ENCODE measurements at places on chromosomes 12 and 14. TPM values are rescaled to one million over a fixed set of nuclear protein-coding genes. Genes with fewer than 3 reads are reported as not detected.

DNA sequence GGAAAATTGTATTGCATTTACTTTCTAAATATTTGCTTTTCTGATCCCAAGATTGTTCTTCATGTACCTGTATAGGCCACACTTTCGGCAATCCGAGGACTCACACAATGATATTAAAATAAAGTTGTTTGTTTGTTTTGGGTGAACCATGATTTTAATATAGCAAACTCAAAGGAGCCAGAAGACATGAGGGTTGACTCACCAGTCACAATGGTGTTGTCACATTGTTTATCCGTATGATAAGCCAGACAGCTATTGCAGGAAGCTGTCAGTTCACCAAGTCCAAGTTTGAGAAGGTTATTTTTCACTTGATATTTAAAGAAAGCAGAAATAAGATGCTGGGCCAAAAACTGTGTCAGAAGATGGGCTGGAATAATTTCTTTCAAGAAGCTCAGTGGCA is 67.1 kb upstream of the CPM start:
- H3K27me3 ChIP-seq: no peaks in the 10 kb centered on the region
- no peak overlapping the region for H3K4me3 ChIP-seq
- no peak for DNase-seq
- H3K4me1 ChIP-seq: no peaks in the 10 kb centered on the region

COPS7A gene
- 52.1 TPM for total RNA-seq

ZBTB42 gene
- 11.4 TPM for total RNA-seq

RDH16 gene
- total RNA-seq: 0.59 TPM

TMEM119 gene
- 12.5 TPM for total RNA-seq

DNA sequence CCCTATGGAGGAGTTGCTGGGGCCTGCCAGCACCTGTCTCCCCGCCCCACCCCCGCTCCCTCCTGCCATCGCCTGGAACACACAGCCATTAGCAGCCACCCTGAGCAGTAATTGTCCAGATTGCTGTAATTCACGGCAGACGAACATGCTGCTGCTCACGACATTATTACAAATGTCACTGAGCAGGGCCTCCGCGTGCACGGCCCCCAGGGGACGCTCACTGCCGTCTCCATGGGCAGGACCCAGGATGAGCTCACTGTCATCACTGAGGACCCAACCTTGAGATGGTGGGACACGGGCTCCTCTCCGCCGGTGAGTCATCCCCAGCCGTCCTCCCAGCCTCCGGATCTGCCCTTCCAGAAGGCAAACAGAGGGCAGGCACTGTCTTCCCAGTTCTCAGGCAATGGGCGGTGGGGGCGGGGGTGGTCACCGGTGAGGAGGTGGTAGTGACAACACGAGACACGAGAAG is 100.4 kb downstream of the RFLNA start:
- no peak for DNase-seq
- no peaks in the 10 kb centered on the region for H3K36me3 ChIP-seq
- no peak overlapping the region for H3K4me3 ChIP-seq
- peaks cover 12% of the 10 kb centered on the region for H3K4me1 ChIP-seq
- H3K27me3 ChIP-seq: no peaks in the 10 kb centered on the region

DNA sequence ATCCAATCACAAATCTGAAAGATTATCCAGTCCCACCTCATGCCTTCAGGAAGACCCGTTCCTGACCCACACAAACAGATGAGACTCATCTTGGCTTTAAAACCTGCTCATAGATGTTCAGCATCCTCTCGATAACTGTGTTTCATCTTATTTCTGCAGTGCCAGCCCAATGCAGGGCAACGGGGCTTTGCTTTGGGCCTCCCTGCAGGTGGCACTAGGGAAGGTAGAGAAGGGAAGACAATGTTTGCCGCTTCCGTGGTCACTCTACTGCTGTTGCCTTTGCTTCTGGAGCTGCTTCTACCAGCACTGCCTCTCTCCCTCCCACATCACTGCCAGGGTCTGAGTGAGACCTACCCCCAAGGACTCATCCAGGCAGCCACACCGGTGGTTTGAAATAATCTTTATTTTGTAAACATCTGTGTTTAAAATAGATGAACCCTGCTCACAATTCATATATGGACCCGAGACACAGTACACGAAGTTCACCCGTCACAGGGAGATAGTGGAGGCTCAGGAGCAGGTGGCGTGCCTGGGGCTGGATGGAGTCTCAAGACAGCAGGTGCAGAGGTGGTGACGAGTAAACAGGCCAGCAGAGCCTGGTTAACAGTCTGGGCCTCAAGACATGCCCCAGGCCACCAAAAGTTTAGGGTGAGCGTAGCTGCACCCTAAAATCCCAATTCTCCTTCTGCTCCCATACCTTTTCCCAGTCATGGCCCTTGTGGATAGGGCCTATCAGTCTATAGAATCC is 3.1 kb upstream of the GPX2 start:
- no peaks in the 10 kb centered on the region for H3K36me3 ChIP-seq
- no peaks in the 10 kb centered on the region for H3K27me3 ChIP-seq
- no peak overlapping the region for H3K4me3 ChIP-seq
- no peaks in the 10 kb centered on the region for H3K4me1 ChIP-seq

DNA sequence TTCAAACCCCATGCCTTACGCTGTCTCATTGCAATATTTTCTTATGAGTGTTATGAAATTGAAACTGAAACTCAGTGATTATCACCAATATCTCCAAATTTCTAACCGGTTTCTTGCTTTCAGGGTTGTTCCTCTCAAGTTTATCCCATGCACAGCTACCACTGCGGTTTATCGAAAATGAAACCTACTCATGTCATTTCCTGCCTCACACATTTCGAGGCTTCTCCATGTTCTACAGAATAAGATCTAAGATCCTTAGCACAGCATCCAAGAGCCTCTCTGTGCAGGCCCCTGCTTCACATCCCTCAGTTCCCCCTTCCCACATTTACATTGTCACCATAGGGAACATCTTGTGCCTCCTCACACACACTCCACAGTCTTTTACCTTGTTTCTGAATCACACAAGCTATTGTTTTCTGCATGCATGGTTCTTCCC is 45.5 kb upstream of the FAR2 start:
- H3K4me1 ChIP-seq: no peaks in the 10 kb centered on the region
- no peak overlapping the region for H3K4me3 ChIP-seq
- H3K36me3 ChIP-seq: no peaks in the 10 kb centered on the region

- no peak overlapping the region for H3K4me3 ChIP-seq
- no peak overlapping the region for H3K27ac ChIP-seq
- peaks cover 20% of the 10 kb centered on the region for H3K27me3 ChIP-seq
Measured at GRCh38 chr12:107670999-107671643, 14.5 kb upstream of the PWP1 start.

MYF6 gene
- not detected for total RNA-seq

DNA sequence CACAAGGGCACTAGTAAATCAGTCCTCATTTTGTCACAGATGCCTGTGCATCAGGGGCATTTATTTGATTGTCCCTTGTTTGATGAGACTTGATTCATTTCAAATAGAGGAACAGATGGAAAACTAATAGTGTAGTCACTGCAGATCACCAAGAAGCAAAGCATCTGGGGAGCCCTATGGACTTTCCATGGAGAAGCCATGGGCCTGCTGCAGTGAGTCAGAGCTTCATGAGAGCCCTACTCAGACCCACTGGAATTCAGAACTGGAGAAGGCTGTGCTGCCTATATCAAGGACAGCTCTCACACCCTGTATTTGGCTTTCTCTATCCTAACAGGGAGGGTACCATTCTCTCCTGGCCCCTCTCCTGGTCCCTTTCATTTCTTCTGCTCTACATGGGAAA is 126.2 kb downstream of the GRIP1 start:
- no peaks in the 10 kb centered on the region for H3K4me1 ChIP-seq
- H3K36me3 ChIP-seq: no peaks in the 10 kb centered on the region
- no peak overlapping the region for H3K4me3 ChIP-seq
- no peak for DNase-seq

- H3K27ac ChIP-seq: no peak overlapping the region
- H3K4me1 ChIP-seq: no peaks in the 10 kb centered on the region
- H3K27me3 ChIP-seq: no peaks in the 10 kb centered on the region
Measured at GRCh38 chr12:99722690-99723486, 75.3 kb downstream of the GARIN6 start.

WIF1 gene
- 25.9 TPM for total RNA-seq

DNA sequence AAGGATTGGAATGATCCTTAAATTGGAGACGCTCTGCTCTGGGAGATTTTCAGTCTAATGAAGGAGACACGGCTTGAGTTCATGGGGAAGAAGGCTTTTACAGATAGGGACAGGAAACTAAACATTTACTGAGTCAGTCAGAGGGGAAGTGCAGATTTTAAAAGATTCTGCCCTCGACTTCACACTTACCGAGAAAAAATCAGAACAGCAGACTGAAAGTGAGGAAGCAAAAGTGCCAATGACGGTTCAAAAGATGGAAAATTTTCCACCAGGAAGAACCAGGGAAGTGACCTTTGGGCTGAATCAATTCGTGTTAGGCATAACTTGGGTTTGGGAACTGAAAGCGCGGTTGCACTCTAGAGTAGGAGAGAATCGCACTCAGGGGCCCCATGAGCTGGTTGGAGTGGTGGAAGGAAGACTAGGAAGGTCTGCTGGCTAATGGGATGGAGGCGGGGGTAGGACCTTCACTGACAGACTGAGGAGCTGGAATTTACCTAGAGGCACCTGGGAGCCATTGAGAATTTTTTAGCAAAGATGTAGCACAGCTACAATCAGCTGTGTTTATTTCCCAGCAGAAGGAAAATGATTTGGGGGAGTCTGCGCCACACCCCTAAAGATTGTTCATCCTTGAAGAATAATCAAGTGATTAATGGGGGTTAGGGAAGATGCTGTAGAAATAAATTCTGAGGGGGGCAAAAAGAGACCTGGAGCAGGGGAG is 1.2 kb downstream of the KCNK13 start:
- no peak overlapping the region for H3K27ac ChIP-seq
- no peaks in the 10 kb centered on the region for H3K4me1 ChIP-seq
- DNase-seq: no peak

DNA sequence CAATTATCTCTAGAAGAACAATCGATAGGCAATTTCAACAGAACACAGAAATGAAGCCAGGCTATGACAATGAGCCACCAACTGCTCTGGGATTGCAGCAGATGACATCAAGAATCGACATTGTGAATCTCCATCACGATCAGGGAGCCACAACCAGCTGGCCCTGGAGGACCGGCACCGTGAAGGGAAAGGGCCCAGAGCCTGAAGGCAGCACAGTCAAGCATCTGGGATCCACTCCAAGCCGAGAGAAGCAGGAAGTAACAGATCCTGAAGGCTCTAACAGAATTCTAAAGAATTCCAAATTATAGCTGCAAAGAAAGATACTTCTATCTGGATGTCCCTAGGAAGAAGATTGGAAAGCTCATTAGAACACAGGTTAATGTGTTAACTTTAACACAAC is 61.0 kb downstream of the LRRC74A start:
- H3K27me3 ChIP-seq: no peaks in the 10 kb centered on the region
- no peak overlapping the region for H3K27ac ChIP-seq
- DNase-seq: no peak
- no peaks in the 10 kb centered on the region for H3K4me1 ChIP-seq

DNA sequence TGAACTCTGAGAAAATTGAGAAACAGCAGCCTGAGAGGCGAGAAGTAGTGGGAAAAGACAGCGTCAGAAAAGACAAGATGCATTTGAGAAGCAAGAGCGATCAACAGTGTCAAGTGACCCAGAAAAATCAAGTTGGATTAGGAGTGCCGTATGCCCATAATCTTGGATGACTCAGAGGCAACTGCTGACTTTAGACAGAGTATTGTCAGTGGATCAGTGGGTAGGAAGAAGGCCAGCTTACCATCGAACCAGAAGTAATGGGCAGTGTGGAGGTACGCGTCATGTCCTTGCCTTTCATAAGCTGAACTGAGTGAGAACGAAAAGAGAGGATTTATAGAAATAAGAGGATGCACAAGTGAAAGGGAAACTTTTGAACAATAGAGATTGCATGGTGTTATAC is 151.0 kb upstream of the NAV3 start:
- H3K27ac ChIP-seq: no peak overlapping the region
- no peaks in the 10 kb centered on the region for H3K36me3 ChIP-seq
- H3K4me3 ChIP-seq: no peak overlapping the region
- H3K4me1 ChIP-seq: no peaks in the 10 kb centered on the region
- H3K27me3 ChIP-seq: no peaks in the 10 kb centered on the region
- DNase-seq: no peak

- H3K4me3 ChIP-seq: no peak overlapping the region
- H3K4me1 ChIP-seq: no peaks in the 10 kb centered on the region
- no peaks in the 10 kb centered on the region for H3K27me3 ChIP-seq
Measured at GRCh38 chr12:92332552-92332951, 186.9 kb upstream of the BTG1 start.

CDCA3 gene
- 1.8 TPM for total RNA-seq

DNA sequence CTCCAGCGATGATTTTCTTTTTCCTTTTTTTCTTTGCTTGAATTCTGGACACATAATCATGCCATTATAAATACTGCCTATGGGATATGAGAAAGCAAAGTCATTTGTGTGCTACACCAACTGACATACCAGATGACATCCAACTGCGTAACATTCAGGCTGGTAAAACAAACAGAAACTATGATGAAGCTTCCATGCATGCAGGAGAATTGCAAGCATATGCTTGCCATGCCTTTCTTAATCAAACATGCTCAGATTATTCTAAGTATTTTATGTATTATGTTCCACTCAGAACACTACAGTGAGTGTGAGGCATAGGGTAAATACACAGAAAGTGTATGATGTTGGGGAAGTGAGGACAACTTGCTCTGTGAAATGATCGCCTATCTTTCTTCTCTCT is 97.4 kb downstream of the C12orf50 start:
- no peaks in the 10 kb centered on the region for H3K36me3 ChIP-seq
- H3K4me1 ChIP-seq: no peaks in the 10 kb centered on the region
- DNase-seq: no peak
- no peak overlapping the region for H3K4me3 ChIP-seq
- H3K27ac ChIP-seq: no peak overlapping the region

DIO2 gene
- total RNA-seq: 2.2 TPM

OSBPL8 gene
- total RNA-seq: 89.1 TPM

- no peak for DNase-seq
- no peaks in the 10 kb centered on the region for H3K4me1 ChIP-seq
- no peak overlapping the region for H3K4me3 ChIP-seq
Measured at GRCh38 chr12:97573901-97574300, 111.3 kb downstream of the RMST start.

DNA sequence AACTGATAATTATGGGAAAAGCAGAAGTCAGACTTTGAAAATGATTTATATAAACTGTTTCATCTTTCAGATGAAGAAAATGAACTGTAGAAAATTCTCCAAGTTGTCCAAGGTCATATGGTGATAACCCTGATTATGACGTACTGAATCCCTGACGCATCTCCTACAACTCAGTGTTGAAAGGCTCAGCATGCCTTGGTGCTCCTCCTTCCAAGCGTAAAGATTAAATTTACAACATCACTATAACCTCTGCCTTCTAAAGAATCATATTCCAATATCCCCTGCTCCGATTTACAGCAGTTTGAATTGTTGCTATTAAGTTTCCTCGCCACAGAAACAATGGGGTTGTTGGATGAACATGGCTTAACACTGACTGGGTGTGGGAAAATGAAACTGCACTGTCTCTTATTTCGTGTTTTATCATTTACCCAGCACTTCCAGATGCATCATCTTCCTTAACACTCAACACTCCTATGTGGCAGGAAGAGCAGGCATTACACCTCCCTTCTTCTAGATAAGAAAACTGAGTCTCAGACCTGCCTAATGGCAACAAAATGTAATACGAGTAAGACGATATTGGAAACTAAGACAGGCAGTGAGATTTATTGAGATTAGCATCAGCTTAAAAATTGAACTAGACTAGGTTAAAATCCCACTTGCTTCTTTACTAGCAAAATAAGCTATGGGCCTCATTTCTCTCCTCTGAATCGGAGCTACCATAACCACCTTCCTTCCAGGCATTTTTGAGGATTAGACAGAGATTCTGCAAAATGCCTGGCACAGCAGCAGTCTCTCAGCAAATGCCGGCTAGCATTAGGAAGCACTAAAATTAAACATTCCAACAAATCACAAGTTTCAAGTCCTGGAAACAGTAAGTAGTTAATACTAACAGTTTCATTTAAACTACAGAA is 74.2 kb downstream of the PPM1H start:
- H3K27me3 ChIP-seq: no peaks in the 10 kb centered on the region
- no peak overlapping the region for H3K27ac ChIP-seq
- no peak for DNase-seq
- no peaks in the 10 kb centered on the region for H3K36me3 ChIP-seq
- no peaks in the 10 kb centered on the region for H3K4me1 ChIP-seq

All from breast epithelium (tissue), 4 donors.